NCI-H2029 treated with DMSO at 0.1 percent for 48 hours (cell line): ENCODE measurements at places on chromosomes 2 and 18.

GRCh38 chr2:238483021-238483420 lies 56.3 kb downstream of the ASB1 start:
- DNase-seq = no peak

- DNase-seq = no peak
Measured at GRCh38 chr2:156491176-156491575, 55.0 kb downstream of the GPD2 start.

DNA sequence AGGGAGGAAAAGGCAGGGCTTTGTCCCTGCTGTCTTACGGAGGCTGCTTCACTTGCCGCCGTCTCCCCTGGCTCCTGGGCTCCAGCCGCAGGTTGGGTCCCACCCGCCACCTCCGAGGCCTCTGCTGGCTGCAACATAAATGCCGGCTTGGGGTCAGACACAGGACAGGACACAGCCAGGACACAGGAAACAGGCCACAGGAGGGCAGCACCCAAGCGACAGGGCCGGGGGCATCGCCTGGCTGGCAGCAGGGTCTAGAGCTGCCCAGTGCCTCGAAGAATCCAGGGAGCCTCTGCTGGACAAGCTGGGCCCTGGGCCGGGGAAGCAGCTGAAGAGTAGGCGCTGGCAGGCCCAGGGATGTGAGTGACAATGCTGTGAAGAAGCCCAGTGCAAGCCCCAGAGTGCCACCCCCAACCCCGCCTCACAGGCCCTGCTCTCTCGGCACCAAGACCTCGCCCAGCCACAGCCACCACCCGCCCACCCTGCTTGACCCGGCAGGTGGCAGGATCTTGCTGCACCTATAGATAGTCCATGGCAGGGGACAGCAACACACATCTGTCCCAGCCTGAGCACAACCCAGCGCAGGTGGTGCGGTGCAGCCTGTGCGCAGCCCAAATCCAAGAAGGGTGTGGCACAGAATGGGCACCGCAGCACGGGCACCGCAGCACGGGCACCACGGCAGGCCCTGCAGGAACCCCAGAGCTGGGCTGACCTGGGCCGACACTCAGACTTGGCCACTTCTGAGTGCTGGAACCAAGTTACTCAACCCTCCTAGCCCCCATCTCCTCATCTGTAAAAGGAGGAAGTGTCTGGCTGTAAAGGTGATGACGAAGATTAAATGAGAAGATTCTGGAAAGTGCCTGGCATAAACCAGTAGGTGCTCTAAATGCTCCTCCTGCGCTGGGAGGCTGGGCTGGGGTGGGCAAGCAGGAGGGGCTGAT lies 55.6 kb downstream of the BIN1 start:
- DNase-seq = no peak

DNA sequence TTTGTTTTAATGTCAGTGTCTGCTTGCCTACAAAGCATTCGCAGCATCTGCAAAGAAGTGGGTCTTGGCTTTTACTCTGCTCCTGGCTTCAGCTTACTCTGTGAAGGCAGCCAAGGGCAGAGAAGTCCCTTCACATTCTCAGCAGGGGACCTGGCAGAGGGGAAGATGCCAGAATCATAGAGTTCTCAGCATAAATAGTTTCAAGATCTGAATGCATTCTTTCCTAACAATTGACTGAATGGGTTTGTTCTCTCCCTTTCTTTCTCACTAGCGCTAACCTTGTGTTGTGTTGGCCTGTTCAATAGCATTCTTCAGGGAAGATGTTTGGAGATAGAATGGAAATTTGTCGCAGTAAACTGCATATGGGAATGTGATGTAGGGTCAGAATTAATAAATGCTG lies 106.9 kb downstream of the FARSB start:
- no peak for DNase-seq

DNA sequence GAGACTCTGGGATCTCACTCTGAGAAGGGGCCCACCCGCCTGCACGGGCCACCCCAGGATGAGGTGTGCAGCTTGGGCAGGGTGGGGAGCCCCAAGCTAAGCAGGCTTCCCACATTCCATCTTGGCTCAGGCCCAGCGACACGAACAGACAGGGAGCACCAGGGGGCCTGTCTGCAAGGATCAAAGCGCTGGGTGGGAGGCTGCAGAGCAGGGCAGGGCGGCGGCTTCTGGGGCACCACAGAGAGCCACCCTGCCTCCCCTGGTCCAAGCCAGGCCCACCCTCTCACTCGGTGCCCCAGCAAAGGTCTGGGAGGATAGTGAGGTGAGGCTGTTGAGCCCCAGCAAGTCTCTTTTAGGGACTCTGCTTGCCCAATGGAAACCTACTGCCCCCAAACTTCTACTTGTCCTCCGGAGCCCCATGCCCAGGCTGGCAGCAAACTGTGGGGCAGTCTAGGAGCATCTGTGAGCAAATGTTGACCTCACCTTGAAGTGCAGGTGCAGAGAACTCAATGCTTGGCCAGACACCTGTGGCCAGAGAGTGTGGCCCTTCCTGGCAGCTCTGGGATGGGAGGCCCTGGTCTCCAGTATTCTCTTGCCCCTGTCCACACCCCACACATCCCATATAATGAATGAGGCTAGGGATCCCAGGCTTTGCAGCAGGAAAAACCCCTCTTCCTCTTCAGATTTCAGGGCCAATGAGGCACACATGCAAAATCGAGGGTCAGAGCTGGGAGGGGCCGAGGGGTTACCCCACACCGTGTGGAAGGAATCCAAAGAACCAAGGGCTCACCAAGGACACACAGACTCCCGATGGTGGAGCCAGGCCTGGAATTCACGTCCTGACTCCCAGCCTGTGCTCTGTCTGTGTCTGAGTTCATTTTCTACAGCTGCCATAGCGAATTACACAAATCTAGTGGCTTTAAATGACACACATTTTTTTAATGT lies 18.8 kb upstream of the GLI2 start:
- DNase-seq = no peak

- no peak for DNase-seq
Measured at GRCh38 chr2:28325567-28326468, 66.8 kb upstream of the FOSL2 start.

- DNase-seq = no peak
Measured at GRCh38 chr18:8186413-8186812, 422.8 kb upstream of the RAB12 start.

DNA sequence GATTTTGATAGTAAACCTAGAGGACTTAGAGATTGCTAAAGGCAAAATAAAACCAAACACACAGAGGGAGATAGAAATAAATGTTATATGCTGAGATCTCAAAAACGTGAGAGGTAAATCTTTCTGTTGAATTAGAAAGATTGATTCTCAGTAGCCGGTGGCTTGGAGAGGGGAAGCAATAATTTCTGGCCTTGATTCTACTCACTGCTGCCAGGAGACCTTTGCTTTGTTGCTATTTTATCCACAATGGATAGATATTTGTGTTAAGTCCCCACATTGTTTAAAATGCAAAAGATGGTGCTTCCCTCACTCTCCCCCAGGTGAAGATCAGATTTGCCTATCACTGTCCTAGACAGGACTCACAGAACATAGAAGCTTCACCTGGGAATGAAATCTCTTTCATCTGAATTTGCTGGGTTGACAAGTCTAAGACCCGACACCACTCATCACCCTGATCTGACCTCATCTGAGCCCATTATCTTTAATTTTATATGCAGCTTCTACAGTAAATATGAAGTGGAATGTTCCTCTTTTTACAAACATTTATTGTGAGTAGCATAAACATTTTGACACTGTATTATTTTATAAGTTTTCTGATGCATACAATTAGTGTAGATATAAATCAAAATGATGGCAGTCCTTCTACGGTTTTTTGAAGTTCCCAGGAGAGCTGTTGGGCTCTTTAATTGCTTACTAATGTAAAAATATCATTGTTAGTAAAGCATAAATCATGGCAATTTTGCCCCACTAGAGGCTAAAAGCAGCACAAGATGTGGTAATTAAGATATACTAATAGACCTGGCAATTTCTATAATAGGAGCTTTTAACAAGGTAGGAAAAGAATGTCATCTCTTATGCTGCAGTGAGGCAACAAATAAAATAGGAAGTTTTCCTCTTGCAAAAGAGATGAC lies 149.7 kb downstream of the DCC start:
- DNase-seq = no peak

DNA sequence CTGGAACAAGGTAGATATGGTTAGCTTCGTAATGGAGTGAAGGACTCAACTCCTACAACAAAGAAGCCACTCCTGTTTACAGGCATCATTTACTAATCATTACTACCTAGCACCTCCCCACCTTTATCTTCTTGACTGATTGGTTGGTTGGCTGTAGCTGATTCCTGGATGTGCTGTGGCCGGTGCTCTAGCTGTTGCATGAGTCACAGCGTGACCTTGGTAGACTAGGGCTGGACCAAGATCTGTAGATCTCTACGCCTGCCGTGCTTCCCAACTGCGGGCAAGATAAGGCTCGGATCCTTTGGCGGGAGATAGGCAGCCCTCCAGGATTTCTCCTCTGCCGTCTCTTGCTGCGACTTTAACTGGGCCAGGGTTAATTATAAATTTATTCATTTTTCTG lies 194.3 kb upstream of the SOX11 start:
- DNase-seq = no peak

DNA sequence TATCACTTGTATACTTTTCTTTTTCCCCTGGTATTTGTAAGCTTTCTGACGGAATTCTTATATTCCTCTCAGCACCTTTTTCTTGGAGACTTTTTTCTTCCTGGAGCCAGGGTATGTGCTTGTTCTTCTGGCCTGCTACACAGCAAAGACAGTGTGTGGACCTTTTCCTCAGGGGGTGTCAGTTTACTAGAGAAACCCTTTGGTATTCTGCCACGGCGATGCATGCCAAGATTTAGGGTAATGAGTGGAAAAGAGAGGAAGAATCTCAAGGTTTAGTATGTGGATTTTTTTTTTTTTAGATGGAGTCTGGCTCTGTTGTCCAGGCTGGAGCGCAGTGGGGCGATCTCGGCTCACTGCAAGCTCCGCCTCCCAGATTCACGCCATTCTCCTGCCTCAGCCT lies 152.2 kb downstream of the PHLPP1 start:
- no peak for DNase-seq

- no peak for DNase-seq
Measured at GRCh38 chr18:61975526-61976326, 82.9 kb upstream of the RNF152 start.

DNA sequence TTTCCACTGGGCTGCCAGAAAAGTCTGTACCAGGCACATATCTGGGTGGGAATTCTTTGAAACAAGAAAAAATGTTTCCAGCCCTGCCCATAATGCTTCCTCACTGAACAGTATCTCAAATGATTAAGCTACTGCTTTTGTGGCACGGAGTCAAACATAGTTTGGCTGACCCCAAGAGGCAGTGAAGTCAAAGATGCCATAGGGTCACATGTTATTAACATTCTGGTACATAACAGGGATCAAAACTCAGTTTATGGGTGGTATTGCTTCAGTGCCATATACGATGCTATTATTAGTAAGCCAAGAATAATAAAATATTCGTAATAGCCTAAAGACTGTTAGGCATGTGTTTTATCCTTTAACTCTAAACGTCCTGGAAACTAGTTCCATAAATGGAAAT lies 112.4 kb downstream of the FEZ2 start:
- no peak for DNase-seq

DNA sequence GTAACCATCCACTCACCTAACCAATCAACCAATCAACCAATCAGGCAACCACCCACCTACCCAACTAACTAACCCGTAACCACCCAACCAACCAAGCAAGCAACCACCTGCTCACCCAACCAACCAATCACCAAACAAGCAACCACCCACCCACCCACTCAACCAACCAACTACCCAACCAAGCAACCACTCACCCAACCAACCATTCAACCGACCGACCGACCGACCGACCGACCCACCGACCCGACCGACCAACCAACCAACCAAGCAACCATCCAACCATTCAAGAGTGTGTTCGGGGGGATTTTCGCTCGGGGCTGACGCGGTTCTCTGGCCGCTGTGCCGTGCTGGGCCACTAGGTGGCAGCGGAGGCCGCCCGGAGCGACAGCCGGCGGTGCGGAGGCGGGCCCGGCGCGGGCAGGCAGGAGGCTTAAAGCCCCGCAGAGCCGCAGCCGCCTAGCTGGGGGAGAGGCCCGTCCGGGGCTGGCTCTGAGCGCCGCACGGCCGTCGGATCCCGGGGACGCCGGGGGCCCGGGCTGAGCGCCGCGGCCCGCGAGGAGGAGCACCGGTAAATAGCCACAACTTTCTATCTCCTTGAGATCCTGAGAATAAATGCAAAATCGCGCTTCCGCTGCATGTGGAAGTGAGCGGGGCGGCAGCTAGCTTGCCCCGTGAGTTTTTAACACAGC lies at the start of gene MC5R:
Gene MC5R, plus strand, starts transcription at position 443 of the 689 bp plus-strand sequence. CDS start 1,617 bp downstream, outside the sequence.
- no peak for DNase-seq

GRCh38 chr2:5234563-5234962 lies 457.6 kb upstream of the SOX11 start:
- no peak for DNase-seq

DNA sequence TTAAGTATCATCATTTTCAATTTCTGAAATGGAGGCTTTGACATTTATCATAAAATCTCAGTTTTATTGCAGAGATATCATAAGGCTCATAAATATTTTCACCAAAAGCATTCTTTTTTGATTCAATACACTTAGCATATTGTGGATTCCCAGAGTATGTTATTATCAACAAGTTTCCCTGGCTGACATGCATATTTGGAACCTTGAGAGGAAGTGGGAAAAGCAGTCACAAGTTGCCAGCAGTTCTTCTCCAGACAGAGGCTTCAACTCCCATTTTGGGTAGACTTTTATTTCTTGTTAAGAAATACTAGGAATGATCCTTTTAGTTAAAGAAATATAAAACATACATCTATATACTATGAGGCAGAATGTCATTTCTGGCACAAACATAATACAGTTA lies 236.5 kb downstream of the ASXL3 start:
- no peak for DNase-seq

GRCh38 chr2:233051241-233052149 lies 8.6 kb upstream of the INPP5D start:
- DNase-seq = no peak

DNA sequence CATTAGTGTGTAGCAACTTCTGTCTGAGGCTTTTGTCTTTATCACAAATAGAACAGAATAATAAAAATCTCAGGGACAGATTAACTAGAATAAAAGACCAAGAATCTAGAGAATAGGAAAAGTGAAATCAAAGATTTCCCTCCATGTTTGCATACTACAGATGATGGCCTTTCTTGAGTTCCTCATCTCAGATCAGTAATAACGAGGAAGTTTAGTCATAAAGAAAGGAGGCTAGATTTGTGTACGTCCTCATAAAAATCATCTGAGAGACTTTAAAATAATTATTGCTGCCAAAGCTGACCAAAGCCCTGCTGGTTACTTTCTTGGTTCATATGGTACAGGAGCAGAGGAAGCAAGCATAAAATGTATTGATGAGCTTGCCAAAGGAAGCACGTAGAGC lies 117.3 kb downstream of the MIB1 start:
- no peak for DNase-seq

GRCh38 chr18:63144748-63145147 lies 174.8 kb downstream of the BCL2 start:
- no peak for DNase-seq
